HuH-7.5 (cell line): ENCODE measurements at places on chromosomes 13 and 19.

DNA sequence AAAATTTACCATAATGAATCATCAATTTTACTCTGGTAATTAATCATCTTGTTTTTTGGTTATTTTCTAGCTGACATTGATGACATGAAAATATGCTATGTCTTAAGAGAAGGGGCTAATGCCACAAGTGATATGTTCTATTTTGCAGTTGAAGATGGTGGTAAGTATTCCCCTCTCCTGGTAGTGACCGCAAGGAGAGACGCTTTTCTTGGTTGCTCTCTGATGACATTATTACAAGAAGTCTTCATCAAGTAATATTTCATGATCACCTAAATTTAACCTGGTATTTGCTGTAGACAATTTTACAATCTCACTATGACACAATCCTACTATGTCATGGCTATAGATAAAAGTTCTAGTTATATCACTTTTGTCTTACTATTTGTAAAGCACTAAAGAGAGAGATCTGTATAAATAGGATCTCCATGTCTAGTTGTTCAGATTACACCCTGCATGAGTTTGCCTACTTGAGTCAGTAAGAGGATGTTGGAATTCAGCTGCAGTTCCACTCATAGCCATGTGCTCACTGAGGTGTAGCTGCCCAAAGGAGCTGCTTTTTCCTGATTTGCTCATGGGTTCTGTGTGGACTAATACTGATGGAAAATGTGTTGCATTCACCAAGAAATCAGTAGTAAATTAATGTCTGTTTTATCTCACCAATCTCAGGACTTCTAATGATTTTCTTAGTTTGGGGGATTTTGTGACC, 10.9 kb downstream of the FREM2 start:
- no peak for DNase-seq

DNA sequence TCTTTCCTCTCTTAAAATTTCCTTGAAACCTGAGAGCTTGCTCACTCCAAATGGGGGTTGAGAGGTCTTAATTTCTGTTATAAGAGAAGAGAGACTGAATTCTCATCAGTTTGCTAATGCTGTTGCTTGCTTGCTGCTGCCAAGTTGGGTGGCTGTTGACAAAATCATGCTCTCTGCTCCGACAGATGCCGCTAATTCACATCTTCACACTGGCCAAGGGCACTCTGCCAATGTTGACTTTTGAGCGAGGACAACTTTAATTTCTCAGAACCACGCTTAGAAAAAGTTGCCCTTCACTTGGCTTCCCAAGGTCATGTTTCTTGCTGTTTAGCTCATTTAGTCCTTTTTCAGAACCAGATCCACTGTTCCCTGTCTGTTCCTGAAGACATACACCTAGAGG, 402.9 kb downstream of the HS6ST3 start:
- no peak for DNase-seq

GRCh38 chr13:35855531-35856019, 275.6 kb downstream of the DCLK1 start:
- DNase-seq: no peak

GRCh38 chr13:39451860-39452301, 151.1 kb downstream of the LHFPL6 start:
- no peak for DNase-seq

GRCh38 chr19:35247526-35248309, 1.1 kb upstream of the LSR start:
- DNase-seq: peak; percentile 79

GRCh38 chr13:39364947-39365468, 238.0 kb downstream of the LHFPL6 start:
- no peak for DNase-seq

DNA sequence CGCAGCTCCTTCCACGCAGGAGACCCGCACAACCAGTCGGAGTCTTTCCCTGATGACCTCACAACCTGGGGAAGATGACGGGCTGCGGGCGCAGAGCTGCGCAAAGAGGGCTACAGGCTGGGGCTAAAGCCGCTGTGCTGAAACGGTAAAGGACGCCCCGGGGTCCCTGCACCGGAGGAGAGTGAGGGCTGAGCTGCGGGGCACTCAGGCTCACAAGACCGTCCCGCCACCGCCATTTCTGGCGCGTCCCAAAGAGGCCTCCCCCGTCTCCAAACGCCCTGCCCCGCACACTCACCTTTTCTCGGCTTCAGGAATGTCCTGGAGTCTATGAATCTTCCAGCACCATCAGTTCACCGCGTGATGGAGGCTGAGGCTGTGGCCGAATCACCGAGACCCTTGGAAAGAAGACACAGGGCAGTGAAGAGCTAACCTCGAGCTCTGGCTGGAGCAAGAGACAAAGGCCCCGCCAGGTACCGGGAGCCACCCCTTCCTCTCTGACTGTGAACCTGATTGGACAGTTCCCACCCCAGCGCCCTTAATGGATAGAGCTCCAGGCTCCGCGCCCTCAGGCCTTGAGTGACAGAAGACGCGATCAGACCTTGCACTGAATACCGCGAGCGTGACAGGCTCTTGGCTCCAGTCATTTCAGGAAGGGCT, 41.8 kb upstream of the ZNF429 start:
- no peak for DNase-seq

- DNase-seq: no peak
These were observed 75.8 kb upstream of the MAB21L1 start for GRCh38 chr13:35552172-35552844.

- DNase-seq: no peak
These were observed 782.0 kb downstream of the SLITRK1 start for GRCh38 chr13:83100237-83100636.

DNA sequence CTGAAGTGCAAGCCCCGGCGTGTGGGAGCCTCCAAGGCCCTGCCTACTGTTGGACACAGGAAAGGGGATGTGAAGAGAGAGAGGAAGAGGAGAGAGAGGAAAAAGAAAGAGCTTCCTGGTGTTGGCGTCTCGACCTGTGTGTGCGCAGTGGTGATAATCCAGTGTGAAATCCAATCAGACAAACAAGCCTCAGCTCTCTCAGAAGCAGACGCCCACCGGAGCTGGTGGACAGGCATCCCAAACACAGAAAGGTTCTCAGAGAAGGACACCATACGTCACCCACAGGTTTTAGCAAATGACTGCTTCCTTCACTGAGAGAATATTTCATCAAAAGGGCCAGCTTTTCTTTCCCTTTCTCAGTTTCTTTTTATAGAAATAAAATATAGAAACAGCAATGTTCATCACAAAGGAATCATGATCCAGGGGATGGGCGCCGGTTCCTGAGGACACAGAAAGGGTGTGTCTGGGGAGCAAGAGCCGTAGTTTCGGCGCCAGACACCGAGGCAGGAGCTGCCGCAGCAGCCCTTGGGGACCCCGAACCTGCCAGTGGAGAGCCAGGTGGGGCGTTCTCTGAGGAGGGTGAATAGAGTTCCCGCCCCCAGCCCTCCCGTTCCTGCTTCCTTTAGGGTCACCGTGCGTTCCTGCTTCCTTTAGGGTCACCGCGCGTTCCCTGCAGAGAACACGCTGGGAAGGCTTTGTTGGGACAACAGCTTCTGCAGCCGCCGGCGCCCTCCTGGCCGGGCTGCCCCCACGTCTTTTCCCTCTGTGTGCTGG, 145.8 kb upstream of the SOX1 start:
- DNase-seq: no peak

DNA sequence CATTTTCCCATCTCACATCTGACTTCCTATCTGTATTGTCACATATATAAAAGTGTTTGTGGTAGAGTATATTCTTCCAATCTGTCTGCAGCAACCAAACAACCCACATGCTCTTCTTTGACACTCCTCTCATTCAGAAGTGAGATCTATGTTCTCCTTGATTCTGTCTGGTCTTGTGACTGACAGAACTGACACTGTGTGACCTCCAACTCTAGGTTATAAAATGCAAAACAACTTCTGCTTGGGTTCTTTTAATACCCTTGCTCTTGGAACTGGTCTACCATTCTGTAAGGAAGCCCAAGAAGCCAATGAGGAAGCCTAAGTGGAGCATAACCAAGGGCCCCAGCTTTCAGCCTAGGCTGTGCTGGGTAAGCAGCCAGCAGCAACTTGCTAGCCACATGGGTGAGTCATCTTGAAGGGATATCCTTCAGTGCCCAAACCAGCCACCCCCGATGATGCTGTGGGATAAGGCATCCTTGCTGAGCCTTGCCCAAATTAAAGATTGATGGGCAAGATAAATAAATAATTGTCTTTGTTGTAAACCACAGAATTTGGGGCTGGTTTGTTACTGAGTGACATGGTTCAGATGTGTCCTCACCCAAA, 18.4 kb upstream of the ITM2B start:
- no peak for DNase-seq

DNA sequence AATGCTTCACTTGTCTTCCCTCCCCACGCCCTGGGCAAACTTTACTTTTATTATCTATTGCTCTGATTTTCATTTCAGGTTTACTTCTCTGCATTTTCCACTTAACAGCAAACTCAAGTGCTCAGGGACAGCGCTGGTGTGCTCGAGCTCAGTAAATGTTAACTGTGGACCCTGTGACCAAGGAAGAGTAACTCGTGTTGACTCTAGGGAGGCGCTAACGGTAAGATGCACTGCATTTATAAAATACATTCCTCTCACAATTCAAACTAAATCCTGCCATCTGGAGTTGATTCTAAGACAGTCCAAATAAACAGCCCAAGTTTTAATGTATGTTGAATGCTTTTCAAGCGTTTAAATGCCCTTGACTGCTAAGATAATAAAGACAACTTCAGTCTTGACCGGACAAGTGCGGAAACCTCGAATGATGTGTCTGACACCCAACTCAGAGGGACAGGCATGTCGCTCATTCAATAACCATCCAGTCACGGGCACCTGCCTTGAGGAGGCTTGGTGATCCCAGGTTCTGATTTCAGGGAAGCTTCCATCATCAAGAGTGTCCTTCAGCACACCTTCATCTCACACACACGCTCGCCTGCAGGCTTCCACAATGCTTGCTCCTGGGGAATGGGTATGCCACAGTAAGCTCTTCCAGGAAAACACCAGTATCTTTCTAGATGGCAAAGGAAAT, 93.2 kb downstream of the STK24 start:
- DNase-seq: no peak

- no peak for DNase-seq
These were observed 1907.8 kb upstream of the PCDH20 start for GRCh38 chr13:63323441-63323840.

DNA sequence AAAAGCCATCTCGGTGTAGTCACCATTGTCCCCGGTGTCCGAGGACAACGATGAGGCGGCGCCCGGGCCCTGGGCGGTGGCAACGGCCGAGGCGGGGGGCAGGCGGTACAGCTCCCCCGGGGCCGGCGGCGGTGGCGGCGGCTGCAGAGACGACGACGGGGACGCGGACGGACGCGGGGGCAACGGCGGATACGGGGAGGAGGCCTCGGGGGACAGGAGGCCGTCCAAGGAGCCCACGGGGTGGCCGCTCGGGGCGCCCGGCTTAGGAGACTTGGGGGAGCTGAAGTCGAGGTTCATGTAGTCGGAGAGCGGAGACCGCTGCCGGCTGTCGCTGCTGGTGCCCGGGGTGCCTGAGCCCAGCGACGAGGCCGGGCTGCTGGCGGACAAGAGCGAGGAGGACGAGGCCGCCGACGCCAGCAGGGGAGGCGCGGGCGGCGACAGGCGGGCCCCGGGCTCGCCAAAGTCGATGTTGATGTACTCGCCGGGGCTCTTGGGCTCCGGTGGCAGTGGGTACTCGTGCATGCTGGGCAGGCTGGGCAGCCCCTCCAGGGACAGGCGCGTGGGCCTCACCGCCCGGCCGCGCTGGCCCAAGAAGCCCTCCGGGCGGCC, 3.5 kb downstream of the IRS2 start:
- no peak for DNase-seq

DNA sequence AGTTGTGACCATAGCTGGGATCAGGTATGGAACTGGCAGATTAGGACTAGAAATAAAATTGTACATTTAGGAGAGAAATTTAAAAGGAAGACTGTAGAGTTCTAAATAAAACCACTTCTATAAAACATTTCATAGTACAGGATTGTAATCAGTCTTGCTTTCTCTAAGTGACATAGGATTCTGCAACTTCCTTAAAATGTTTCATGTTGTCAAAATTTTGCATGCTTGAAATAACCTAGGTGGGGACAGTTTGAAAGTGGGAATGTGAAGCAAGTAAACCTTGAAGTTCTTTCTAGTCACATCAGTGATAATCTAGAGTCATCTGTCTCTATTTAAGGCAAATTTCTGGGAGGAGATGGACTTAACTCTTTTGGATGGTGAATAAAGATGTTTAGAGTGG, 6.7 kb downstream of the TM9SF2 start:
- no peak for DNase-seq

GRCh38 chr13:97316390-97316789, 94.3 kb downstream of the MBNL2 start:
- no peak for DNase-seq

DNA sequence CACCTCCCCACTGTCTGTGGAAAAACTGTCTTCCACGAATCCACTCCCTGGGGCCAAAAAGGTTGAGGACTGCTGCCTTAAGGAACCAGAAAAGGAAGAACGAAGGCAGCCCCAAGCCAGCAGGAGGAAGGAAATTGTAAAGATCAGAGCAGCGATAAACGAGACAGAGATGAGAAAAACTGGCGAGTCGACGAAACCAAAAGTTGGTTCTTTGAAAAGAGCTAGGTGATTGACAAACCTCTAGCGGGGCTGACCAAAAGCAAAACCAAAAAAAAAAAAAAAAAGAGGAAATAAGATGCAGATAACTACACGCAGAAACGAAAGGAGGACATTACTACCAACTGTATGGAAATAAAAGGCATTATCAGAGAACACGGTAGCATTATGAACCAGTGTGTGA, 76.9 kb downstream of the GADD45B start:
- no peak for DNase-seq

DNA sequence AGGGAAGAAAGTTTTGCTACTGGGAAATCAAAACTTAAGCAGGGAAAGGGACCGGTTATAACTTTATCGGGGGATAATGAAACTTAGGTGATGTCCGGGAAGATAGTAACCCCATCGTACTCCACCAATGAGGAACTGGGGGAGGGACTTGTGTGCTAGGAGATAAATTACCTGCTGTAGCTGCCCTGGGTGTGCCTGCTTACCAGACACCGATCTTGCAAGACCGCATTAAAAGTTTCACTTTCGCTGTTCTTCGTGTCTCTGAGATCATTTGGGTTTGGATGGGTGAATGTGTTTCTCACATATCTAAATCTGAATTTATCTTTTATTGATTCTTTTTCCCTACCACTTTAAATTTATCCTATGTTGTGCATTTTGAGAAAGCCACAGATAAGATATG, 381.4 kb downstream of the SLITRK6 start:
- DNase-seq: no peak

DNA sequence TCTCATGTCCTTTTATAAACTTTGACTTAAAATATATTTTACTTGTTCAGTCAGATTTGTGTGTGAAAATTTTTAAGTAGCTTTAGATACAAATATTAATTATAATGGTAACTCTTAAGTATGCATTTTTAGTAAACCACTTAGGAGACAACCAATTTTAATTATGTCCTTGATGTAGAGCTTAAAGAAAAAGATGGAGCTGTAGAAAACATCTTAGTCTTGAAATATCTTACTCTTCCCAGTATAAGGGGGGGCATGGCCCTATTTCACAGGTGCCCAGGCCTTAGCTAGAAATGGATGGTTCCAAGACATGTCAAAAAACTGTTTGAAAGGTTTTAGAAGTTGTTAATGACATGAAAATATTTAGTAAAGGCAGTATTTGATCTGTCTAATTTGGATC, 43.4 kb upstream of the CEACAM21 start:
- no peak for DNase-seq

- DNase-seq: no peak
These were observed 894.3 kb upstream of the SLITRK1 start for GRCh38 chr13:84776593-84776992.

GRCh38 chr13:95289020-95289444, 12.2 kb downstream of the ABCC4 start:
- no peak for DNase-seq
